ENCODE measurements at places on chromosomes 11 and 22.

DNA sequence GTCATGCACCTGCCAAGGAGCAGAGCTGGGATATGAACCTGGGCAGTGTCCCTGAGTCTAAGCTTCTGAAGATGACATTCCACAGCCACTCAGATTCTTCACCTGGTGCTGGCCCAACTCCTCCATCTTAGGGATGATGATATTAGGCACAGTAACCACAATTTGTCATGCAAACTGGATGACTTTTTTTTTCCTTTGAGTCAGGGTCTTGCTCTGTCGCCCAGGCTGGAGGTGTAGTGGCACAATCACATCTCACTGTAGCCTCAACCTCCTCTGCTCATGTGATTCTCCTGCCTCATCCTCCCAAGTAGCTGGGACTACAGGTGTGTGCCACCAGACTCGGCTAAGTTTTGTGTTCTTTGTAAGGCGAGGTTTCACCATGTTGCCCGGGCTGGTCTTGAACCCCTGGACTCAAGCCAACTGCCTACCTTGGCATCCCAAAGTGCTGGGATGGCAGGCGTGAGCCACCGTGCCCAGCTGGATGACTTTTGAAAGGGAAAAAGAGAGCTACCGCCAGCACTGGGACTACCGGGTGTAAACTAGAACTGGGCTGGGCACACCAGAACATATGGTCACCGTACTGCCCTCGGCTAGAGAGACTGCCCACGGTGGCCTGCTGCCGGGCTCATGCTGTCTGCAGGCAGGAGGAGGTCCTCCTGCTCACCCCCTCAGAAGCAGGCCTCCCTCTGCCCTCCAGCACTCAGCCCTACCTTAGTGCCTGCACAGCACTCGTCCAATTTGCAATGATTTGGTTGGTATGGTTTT lies 77.7 kb downstream of the NAT10 start:
- no peak for DNase-seq

DNA sequence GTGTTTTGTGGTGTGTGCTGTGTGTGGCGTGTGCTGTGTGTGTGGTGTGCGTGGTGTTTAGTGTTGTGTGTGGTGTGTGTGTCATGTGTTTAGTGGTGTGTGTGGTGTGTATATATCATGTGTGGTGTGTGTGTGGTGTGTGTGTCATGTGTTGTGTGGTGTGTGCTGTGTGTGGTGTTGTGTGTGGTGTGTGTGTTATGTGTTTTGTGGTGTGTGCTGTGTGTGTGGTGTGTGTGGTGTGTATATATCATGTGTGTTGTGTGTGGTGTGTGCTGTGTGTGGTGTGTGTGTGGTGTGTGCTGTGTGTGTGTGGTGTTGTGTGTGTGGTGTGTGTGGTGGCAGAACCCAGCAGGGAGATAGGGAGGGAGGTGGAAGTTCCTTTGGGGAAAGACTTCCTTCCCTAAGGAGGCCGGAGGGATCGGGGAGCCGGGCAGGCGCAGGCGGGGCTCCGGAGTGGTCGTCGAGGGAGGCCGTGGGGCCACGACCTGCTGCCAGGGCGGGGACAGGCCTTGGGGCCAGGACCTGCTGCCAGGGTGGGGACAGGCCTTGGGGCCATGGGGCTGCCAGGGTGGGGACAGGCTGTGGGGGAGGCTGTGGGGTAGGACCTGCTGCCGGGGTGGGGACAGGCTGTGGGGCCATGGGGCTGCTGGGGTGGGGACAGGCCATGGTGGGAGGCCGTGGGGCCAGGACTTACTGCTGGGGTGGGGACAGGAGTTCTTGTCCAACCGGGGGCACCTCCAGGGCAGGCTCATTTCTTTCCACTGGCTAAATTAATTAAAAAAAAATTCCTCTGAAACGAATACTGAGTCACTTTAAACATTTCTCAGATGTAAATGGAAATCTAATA lies 15.2 kb downstream of the PIM3 start:
- DNase-seq = no peak

GRCh38 chr11:94604482-94604881 lies 37.3 kb downstream of the PIWIL4 start:
- no peak for DNase-seq

DNA sequence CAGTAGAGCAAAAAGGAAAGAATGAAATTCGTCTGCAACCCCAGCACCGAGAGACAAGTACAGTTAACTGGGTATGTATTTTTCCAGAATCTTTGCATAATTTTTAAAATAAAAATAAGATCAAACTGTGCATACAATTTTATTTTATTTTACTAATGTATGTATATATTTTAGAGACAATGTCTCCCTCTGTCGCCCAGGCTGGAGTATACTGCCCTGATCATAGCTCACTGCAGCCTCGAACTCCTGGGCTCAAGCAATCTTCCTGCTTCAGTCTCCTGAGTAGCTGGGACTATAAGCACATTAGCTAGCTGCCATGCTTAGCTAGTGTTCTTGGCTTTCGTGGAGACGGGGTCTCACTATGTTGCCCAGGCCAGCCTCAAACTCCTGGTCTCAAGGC lies 18.8 kb upstream of the DRD2 start:
- no peak for DNase-seq

- peak; percentile 45 for DNase-seq
Measured at GRCh38 chr11:92376146-92376599, 151.6 kb downstream of the FAT3 start.

- DNase-seq = no peak
Measured at GRCh38 chr11:91871791-91872190, 352.8 kb upstream of the FAT3 start.

DNA sequence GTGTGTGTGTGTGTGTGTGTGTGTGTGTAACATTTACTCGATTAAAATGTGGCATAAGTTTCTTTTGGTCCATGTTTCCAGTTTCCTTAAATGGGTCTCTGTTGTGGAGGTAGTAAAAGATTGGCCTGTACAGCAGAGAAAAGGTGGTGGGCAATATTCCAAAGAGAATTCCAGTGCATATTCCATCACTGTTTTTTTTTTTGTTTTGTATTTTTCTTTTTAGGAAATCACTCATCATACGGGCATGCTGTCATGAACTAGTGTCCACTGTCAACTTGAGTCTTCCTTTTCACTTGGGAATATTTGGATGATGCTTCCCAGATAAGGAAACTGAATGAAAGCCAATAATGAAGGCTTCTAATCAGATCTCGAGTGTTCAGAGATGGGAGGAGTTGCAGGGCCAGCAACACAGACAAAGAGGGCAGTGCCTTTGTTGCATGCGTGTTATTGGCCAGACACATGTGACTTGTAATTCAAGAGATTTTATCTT lies 95.2 kb upstream of the PDGFD start:
- no peak for DNase-seq

GRCh38 chr22:38849811-38850210 lies 6.0 kb upstream of the NPTXR start:
- DNase-seq = no peak

DNA sequence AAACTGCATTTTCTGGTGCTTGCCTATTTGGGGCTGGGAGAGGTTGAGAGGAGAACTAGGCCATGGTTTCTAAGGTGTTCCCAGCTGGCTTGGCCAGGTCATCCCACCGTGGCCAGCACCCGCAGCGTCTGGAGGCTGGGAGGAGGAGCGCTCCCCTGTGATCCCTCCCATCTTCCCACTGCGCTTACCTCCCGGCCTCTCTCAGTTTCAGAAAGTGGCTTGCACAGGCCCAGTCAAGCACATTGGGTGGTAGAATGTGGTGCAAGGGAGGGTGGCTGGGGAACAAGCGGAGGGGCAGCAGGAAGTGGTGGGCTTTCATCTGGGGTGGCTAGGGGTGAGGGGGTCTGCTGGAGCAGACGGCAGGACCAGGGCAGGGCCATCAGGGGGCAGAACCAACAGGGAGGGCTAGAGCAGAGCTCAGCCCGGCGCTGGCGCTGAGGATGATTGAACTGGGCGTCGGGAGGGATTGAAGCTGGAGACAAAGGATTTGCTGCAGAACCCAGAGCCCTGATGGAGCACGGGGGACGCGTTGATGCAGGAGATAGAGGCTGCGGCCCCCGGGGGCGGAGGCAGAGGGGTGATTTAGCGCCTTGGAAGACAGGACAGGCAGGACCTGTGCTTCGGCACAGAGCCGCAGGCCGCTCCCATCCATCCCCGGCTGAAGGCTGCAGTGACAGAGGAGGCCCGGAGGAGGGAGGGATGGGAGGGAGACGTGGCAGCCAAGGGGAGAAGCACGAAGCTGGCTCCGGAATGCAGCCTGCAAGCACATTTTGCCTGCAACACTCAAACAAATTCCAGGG lies 76.0 kb downstream of the TRIM29 start:
- DNase-seq = peak; percentile 61

DNA sequence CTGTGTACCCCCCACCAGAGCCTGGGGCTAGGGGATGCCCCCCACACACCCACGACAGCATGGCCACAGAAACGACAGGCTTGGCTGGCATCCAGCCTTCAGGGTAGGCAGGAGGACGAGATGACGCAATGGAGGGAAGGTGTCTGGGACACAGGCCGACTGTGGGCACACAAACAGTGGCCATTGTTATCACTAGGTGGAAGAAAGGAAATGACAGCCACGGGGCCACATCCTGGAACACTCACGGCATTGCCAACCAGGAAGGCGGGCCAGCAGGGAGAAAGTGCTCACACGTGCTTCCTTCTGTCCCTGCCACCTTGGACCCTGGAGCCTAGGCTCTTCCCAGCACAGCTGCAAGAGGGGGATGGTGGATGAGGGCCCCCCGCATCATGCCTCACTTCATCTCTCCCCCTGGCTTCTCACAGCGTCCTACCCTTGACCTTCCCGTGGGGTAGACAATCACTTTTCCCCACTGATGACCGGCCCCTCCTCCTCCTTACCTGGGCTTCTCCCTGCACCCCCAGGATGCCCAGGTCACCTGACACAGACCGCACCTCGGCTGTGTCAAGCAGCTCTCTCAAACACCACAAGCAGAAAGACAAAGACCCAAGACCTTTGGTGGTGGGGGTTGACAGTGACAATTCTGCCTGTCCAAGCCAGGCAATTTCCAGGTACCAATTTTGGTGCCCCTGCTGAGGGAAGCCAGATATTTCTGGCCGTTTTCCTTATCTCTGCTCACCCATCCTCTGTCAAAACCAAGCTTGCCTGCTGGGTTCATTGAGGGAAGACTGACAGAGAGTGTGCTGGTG lies 8.6 kb downstream of the PLA2G6 start:
- DNase-seq = no peak

GRCh38 chr11:103618528-103618927 lies 417.9 kb upstream of the DDI1 start:
- DNase-seq = no peak
